ENCODE measurements at places on chromosomes 11 and 22.

GRCh38 chr11:26048271-26048670 lies 283.7 kb upstream of the ANO3 start:
- DNase-seq: no peak

GRCh38 chr11:128625326-128625725 lies 38.0 kb upstream of the ETS1 start:
- DNase-seq: no peak

DNA sequence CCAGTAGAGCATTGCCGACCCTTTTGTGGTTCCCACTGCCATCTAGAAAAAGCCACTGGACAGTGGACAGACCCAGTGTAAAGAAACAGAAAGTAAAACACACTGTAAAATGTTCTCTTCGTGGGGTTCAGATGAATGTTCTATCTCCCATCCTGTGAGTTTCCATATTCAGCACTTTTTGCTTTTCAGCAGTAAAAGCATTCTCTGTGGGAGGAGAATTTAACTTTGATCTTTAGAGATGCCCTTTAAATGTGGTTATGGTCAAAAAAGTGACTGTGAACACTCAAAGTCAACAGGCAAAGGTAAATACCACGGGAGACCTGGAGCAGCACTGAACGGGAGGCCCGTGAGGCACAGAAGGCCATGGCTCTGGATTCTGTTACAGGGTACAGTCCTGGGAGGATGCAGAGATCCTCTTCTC lies 53.9 kb downstream of the FLI1 start:
- DNase-seq: no peak

- no peak for DNase-seq
Observed at GRCh38 chr22:19520007-19520406, 4.2 kb downstream of the CLDN5 start.

DNA sequence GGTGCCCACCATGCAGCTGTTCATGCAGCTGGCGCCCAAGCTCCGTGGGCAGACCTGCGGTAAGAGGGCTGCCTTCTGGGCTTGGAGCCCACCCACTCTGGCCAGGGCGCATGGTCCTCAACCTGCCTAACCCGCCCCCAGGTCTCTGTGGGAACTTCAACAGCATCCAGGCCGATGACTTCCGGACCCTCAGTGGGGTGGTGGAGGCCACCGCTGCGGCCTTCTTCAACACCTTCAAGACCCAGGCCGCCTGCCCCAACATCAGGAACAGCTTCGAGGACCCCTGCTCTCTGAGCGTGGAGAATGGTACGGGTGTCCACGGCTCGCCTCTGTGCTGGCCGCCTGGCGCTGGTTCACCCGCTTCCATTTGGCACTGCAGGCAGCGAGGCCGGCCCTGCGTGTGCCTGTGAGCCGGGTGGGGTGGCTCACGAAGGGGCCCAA lies 11.0 kb downstream of the MUC5AC start:
- no peak for DNase-seq

- no peak for DNase-seq
Observed at GRCh38 chr11:66333896-66334604, 2.2 kb downstream of the RIN1 start.

- no peak for DNase-seq
Observed at GRCh38 chr22:48853627-48854240, 973.9 kb downstream of the BRD1 start.

DNA sequence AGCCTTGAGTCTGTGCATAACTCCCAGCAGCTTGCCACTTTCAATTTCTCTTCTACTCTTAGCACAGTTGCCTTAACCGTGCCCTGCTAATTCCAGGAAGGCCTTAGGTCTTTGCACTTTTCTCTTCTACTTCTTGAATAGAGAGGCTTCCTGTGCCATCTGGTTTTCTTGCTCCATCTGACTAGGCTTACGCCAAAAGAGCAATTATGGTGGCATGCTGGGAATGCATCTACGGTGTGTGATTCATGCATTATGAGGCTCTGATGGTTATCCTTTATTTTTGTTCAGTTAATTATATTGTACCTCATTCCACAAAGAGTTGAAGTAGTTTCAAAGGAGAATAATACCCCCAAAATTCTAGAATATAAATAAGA lies 29.4 kb downstream of the SIK2 start:
- DNase-seq: no peak

GRCh38 chr11:71990701-71991100 lies 8.0 kb upstream of the IL18BP start:
- no peak for DNase-seq

- no peak for DNase-seq
Observed at GRCh38 chr11:3886985-3887384, 31.5 kb downstream of the STIM1 start.

GRCh38 chr11:35907648-35908431 lies 36.0 kb upstream of the LDLRAD3 start:
- DNase-seq: no peak

GRCh38 chr11:69009441-69010211 lies 3.4 kb downstream of the MRGPRF start:
- DNase-seq: no peak

Measured in hypothalamus (tissue), 51 donors.